MCF 10A (cell line): ENCODE measurements at places on chromosomes 6 and 20.

DNA sequence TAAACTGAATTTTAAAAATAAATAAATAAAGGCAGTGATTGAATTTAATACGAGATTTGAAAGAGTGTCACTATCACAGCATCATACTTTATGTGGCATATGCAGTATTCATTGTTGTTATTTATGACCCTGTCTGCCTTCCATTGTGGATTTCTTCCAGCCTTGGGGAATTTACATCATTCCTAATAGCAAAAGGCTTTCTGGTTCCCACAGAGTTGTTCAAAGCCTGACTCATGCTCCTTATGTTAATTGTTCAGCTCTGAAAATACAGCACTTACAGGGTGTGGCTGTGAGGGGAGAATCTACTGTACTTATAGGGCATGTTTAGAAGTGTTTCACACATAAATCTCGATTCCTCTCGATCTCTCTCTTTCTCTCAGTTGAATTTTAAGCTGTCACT, 54.4 kb downstream of the JAG1 start:
- DNase-seq: peak; percentile 92

DNA sequence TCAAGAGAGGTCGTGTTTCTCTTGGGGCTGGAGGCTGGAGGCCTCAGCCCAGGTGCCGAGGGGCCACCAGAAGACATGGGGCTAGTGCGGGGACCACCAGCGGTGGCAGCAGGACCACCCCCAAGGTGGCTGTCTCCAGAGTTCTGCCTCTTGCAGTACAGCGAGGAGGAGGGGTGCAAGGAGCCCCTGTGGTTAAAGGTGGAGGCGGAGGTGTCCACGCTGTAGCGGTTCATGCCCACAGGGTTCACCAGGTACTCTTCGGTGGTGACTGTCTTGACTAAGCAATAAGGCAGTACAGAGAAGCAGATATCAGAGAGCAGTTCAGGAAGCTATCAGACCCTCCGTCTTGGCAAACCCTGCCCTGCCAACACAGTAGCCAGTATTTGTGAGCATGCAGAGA, 103.4 kb downstream of the SCML4 start:
- no peak for DNase-seq

- DNase-seq: no peak
These were observed at the start of gene NFYA for GRCh38 chr6:41072836-41073202. NFYA (plus strand) TSS chr6:41072974; CDS start chr6:41079090, 6,116 bp downstream.

- DNase-seq: no peak
These were observed 48.5 kb upstream of the SUPT3H start for GRCh38 chr6:45426251-45426650.

DNA sequence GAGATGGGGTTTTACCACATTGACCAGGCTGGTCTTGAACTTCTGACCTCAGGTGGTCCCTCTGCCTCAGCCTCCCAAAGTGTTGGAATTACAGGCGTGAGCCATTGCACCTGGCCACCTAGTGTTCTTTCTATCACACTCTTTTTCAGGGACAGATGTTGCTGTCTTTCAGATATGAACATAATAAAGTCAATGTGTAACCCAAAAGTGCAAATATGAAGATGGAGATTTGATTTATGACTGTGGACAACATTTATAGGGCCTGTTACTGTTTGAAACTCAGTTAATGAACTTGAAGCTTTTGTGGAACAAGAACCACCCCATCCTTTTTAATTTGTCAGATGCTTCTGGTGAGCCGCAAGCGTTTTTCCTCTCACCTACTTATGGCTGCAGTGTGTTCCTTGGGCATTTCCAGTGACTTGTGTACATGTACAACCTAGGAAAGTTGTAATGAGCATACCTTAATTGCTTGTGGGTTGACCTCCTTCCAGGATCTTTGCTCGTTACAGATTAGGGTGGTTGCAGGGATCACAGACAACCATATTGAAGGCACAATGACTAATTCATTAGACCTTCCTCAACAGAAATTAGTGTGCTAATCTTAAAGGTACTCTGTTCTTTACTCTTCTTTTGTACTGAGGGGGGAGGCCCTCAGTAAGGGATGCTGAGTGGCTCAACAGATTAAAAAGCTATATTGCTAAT, 6.8 kb downstream of the TBPL1 start:
- DNase-seq: no peak

DNA sequence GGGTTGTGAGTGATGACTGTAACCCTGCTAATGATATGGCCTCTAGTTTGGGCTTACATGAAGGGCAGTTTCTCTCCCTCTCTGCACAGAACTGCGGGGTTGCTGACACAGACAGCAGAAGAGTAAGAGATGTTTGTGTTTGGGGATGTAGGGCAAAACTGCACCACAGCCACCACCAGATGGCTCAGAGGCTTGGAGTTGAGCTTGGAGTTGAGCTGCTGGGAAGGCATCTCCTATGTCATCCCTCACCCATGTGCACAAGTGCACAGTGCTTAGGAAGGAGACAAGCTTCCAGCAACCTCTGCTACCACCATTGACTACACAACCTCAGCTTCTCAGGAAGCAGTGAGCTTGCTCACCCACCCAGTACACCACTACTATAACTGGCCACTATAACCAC, 303.9 kb upstream of the DEFB112 start:
- DNase-seq: peak; percentile 9

GRCh38 chr6:75116946-75117345, 88.9 kb downstream of the COL12A1 start:
- DNase-seq: no peak

DNA sequence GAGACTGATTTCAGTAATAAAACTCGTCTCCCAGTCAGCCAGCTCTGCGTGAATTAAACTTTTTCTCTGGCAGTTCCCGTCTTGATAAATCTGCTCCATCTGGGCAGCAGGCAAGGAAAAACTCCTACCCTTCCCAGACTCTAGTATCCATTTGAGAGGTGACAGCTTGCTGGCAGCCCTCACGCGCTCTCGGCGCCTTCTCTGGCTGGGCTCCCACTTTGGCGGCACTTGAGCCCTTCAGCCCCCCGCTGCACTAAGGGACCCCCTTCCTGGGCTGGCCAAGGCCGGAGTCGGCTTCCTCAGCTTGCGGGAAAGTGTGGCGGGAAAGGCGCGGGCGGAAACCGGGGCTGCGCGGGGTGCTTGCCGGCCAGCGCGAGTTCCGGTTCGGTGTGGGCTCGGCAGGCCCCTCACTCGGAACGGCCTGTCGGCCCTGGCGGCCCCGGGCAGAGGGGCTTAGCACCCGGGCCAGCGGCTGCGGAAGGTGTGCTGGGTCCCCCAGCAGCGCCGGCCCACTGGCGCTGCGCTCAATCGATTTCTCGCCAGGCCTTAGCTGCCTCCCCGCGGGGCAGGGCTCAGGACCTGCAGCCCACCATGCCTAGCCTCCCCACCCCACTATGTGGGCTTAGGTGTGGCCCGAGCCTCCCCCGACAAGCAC, 21.8 kb upstream of the GMPR start:
- no peak for DNase-seq

DNA sequence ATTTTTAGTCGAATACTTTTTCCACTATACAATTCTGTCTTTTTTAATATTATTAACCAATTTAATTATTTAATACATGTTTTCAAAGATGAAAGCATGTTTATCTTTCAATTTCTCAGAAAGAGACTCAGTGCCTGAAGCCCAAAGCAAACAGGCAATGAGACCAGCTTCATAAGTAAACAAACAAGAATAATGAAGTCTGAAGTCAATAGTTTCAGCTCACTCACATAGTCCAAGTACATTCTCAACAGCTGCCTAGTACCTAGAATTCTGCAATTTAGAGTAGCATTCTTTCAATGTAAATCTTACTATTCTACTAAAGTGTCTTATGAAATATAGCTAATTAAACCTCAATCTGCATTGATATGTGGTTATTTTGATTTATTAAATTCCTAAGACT, 626.5 kb upstream of the NRSN1 start:
- no peak for DNase-seq

DNA sequence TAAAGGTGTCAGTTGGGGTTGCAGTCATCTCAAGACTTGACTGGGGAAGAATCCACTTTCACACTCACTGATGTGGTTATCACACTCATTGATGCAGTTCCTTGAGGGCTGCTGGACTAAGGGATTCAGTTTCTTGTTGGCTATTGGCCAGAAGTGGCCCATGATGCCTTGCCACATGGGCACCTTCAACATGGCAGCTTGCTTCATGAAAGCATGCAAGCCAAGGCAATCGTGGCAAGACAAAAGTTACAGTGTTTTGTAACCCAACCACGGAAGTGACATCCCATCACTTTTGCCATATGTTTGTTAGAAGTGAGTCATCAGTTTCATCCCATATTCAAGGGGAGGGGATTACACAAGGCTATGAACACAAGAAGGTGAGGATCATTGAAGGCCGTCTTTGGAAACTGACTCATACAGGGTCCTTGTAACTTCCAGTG, 3.8 kb upstream of the RANBP9 start:
- peak; percentile 85 for DNase-seq

GRCh38 chr6:79246891-79247290, 12.4 kb upstream of the HMGN3 start:
- no peak for DNase-seq

DNA sequence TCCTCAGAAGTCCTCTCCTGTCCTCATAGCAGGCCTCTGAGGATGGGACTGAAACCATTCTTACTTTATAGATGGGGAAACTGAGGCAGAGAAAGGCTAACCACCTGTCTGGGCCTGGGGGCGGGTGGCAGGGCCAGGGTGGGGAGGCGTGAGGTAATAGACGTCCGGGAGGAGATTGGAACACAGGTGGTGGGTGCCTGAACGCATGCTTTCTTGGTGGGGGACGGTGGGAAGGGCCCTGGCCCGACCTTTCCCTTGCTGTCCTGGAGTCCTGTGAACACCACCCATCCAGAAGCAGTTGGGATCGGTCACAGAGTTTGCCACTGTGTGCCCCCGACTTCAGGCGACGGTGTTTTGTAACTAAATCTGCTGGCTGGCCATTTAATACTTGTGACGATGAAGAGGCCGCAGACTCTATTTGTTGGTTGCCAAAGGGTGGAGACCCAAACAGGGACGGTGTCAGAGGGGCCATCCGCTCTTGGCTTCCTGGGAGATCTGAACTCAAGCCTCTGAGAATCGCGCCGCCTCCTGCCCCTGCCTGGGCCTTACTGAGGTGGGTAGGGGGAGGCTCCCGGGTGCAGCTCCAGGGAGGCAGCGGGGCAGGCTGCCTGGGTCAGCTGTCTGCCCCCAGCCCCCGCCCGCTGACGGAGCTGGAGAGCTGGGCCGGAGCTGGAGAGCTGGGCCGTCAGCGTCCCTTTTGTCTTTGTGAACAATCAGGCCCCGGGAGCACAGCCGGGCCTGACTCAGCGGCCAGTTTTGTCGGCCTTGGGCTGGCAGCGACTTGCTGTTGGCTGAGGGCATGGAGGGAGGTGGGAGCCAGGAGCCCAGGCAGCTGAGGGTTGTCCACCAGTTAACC, 4.1 kb downstream of the RBM38 start:
- DNase-seq: peak; percentile 18

- DNase-seq: no peak
These were observed 21.1 kb downstream of the ENPP1 start for GRCh38 chr6:131828951-131829350.

DNA sequence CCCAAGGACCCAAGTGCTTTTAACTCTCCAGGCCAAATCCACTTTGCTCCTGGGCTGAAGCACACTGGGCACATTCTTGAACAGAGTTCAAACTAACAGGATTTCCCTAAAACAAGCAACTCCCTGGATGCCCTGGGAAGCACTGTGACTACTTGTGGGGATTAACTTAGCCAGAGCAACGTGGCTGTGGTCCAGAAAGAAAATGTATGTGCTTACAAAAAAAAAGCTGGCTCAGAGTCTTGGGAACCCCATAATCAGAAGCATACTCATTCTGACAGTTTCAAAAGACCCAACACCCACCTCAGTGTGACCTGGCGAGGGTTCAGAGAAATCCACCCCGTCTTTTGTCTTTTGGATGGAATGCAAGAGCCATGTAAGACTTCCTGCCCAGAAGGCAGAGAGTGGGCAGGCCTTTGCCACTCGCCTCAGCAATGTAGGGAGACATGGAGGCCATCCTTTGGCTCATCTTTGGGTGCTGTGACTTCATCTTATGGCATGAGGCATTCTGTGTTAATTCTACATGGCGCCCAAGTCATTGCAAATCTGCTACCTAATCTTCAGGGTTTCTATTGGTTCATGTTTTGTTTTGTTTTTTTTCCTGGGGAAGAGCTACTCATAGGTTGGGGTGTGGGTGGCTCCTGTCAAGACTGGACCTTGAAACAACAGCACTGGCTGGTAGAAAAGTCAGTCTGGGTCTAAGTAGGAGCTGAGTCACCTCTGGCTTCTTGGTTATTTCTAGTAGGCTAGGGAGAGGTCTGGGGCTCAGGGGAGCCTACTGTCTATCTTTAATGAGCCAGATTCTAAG, 248.6 kb upstream of the SUPT3H start:
- DNase-seq: peak; percentile 97

GRCh38 chr6:18835976-18836375, 448.8 kb downstream of the RNF144B start:
- DNase-seq: no peak

- DNase-seq: peak; percentile 97
These were observed 23.0 kb upstream of the FKBP1A start for GRCh38 chr20:1415667-1416468.

GRCh38 chr20:20303742-20304141, 64.2 kb upstream of the INSM1 start:
- no peak for DNase-seq

DNA sequence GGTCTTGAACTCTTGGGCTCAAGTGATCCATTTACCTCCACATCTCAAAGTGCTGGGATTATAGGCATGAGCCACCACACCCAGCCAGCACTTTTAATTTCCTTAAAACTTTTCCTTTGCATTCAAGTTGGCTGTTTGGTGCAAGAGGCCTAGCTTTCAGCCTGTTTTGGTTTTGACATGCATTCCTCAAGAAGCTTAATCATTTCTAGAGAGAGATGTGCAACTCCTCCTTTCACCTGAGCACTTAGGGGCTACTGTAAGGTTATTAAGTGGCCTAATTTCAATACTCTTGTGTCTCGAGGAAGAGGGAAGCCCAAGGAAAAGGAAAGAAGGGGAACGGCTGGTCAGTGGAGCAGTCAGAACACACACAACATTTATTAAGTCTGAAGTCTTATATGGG, 13.8 kb upstream of the BLOC1S5 start:
- DNase-seq: no peak

DNA sequence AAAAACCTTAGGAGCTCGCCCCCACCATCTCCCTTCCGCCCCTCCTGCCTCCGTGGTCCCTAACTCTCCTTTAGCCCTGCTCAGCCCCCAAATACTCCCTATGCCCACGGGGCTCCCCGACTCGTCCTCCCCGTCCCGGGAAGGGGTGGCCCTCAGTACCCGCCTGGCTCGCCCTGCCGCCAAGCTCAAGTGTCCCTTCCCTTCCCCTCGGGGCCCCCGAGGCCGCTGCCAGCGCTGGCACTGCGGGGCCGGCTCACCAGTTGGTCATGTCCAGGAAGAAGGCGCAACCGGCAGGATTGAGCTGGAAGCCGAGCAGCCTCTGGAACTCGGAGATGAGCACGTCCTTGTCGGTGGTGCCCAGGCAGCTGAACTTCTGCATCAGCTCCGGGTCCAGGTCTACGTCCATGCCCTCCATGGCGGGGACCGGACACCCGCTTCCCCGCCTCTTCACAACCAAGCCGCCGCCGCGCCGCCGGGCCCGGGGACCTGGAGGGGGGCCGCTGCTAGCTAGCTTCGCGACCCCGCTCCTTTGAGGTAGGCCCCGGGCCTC, 303 bp downstream of the ILRUN start:
- DNase-seq: peak; percentile 39
